Stimulated activated CD8-positive, alpha-beta memory T cell treated with anti-CD3 and anti-CD28 coated beads, Interleukin-15, amount 100 ng/mL, for 4 hours (primary cell): ENCODE measurements at places on chromosomes 5 and 9.
A peak's percentile ranks its signal among the peaks of the same experiment; 100 is the strongest.

- DNase-seq, result no peak
These were observed 120.3 kb upstream of the SPATA31C2 start for GRCh38 chr9:88258601-88259000.

GRCh38 chr5:82066791-82067190, 95.0 kb downstream of the ATG10 start:
- no peak for DNase-seq

DNA sequence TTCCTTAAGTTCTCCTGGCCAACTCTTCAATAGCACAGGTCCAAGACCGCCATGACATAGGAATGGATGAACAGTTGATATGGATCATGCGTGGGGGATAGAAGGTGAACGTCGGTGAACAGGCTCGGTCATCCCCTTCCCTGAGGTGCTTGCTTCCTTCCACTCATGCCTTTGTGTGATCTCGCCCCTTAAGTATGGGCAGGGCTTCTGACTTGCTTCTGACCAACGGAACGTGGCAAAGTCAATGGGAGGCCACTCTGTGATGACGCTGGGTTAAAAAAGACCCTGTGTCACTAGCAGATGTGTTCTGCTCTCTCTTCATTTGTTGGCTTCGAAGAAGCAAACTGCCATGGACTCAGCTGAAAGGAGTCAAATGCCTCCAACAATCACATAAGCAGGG, 240.5 kb upstream of the TUT7 start:
- no peak for DNase-seq

DNA sequence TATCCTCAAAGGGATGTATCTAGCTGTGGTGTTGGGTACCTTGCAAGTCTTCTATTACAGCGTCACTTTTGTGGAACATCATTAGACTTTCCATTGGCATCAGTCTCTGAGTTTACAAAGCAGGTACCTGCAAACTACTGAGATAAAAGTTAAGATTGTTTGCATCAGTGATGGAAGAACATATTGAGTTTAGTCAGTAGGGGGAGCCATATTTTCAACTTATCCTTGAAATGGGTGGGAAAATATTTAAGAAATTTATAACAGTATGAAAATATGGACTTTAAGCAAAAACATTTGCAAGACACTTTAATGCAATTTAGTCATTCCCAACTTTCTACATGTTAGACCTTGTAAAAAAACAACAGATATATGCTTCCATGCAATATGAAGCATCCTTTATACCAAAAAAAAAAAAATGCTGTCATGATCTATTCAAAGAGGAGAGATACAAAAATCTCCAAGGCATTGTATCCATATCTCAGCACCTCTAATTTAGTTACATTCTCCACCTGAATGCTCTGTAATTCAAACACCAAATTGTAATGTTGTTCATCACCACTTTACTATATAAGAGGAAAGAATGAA, 98.6 kb upstream of the ADAMTS19 start:
- DNase-seq, result no peak

GRCh38 chr5:113202287-113202686, 225.7 kb downstream of the DCP2 start:
- no peak for DNase-seq

DNA sequence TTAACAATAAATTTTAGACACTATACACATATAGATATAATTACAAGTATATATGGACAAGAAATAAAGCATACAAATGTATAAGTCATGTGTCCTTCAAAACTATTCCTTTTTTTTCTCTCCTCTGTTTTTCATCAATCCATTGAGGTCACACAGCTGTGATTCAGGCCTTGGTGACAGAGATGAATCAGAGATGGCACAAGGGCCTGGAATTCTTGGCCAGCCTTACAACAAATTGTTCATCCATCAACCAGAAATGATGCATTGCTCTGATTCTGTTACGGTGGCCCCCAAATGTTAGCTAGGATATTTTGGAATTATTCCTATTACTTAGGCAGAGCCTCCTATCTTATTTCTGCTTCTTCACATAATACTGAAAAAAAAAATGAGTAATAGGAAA, 108.7 kb upstream of the MPDZ start:
- DNase-seq, result no peak

DNA sequence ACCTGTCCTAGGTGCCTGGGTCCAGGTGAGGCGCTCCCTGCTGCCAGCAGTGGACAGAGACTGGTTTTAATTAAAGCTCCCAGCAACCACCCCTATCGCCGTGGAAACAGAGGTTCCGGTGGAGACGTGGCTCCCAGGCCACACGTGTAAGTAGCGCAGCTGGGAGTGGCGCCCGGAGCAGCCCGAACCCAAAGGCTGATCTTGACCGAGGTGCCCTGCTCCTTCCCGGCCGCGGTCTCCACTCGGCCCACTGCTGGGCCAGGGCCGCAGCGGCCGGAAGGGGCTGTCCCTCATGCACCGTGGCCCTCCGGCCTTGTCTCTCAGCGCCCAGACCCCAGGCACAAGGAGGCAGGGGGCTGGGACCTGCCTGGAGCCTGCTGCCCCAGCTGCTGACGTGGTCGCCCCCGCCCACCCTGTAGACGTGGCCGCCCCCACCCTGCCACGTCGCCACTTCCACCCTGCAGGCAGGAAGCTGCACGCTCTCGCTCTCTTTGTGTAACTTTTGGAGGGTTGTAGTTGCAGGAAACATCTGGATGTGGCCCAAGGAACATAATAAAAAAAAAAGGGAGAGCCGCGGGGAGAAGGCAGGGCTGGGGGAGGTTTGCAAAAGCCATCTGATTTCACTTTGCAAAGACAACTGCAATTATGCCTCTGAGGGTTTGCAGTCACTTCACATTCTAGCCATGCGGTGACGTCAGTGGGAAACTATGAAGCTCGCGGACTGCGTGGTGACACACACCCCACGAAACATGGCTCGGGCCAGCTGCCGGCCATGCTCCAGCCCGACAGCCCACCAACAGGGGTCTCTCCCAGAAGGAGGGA, 129.9 kb downstream of the RXRA start:
- DNase-seq, result peak; percentile 74

- no peak for DNase-seq
These were observed 121.0 kb upstream of the RGS7BP start for GRCh38 chr5:64384765-64385164.

DNA sequence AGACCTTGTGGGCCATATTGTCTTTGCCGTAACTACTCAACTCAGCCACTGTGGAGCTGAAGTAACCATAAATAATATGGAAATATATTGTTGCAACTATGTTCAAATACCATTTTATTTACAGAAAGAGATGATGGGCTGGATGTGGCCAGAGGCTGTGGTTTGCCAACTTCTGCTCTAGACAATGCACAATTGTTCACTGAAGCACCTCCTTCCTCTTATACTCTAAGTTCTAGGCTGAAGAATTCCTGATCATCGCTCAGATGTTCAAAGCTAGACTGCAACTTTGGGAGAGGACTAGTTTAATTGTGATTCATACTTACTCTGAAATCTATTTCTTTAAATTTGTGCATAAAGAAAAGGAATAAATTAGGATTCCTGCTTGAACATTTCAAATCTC, 245.0 kb downstream of the TAF11L14 start:
- DNase-seq, result no peak

DNA sequence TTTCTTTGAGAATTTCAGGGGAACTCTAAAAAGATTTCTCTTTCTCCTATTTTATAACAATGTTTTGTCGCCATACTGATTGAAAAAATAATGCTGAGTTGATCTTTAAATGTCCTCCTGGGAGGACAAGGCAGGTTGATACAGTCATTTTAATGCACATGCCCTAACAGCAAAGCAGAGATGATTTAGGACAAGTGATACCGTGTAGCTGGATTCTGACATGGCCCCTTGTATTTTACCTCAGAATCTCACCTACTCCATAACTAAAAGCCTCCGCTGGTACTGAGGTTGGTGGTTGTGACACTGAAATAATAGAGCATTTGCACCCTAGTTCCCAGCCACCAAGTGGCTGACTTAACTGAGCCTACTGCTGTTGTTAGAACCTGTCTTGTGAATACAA, 811 bp upstream of the LRRTM2 start:
- no peak for DNase-seq

- DNase-seq, result no peak
These were observed 55.0 kb downstream of the ZNF618 start for GRCh38 chr9:113931140-113931539.

GRCh38 chr9:86352440-86353077, 1.7 kb downstream of the TUT7 start:
- no peak for DNase-seq

DNA sequence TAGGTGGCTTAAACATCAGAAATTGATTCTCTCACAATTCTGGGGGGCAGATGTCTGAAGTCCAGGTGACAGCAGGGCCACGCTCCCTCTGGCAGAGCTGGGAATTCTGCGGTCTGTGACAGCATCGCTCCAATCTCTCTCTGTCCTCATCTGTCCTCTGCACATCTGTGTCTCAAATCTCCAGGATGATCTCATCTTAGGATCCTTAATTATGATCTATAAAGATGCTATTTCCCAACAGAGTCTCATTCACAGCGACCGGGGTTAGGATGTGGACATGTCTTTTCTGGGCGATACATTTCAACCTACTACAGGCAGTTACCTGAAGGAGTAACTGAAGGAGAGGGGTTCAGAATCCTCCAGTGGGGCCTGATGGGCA, 31.4 kb downstream of the ANKRD33B start:
- no peak for DNase-seq

DNA sequence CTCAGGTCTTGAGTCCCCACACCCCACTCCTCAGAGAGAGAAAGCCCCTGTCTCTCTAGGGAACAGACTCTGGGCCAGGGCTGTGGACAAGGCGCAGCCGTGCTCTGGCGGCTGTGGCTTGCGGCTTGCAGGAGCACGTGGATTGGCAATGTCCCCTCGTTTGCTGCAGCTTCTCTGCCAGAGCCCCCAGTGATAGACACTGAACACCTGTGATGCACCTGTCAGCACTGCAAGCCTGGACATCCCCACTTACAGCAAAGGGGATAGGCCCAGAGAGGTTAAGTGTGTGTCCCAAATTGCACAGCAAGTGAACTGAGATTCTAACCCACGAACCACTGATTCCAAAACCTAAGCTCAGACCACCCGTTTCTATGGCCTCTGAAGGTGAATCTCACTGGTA, 7.0 kb downstream of the GFI1B start:
- no peak for DNase-seq

- DNase-seq, result no peak
These were observed 499.2 kb downstream of the BNC2 start for GRCh38 chr9:16371306-16371705.

DNA sequence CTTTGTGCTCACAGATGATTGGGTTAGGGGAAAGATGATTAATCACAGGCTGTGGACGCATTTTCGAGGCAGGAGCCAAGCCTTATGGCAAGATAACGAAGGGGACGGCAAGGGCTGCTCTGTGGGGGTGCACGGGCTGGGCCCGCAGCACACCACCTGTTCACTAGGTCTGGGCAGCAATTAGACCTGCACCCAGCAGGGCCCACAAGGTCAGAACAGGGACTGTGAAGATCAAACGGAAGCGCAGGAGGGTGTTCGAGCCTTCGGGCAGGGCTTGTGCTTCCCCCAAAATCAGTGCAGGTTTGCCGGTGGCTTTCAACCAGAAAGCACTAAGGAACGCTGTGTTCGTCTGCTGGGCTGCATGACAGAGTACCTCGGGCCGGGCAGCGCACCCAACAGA, 73.7 kb downstream of the UBE2QL1 start:
- DNase-seq, result no peak

DNA sequence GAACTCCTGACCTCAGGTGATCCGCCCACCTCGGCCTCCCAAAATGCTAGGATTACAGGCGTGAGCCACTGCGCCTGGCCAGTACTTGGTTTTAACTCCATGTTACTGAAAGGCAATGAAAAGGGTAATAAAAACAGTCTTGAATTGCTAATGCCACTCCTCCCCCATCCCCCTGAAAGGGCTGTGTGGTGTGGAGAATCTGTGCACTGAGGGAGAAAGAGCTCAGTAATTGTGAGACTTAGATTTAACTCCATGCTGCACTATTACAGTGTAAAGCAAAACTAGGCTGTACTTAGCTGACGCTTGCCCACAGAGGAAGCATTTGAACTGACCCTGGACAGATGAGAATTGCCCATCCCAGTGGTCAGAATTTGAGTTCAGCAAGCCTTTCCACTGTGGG, 1662.4 kb upstream of the ACO1 start:
- DNase-seq, result no peak
